ENCODE measurements at places on chromosomes 1 and 21.
A peak's percentile ranks its signal among the peaks of the same experiment; 100 is the strongest.

GRCh38 chr1:160376525-160377131 lies 9.8 kb downstream of the NHLH1 start:
- DNase-seq, result peak; percentile 88

GRCh38 chr1:43302201-43302600 lies 1.4 kb downstream of the TIE1 start:
- DNase-seq, result no peak

DNA sequence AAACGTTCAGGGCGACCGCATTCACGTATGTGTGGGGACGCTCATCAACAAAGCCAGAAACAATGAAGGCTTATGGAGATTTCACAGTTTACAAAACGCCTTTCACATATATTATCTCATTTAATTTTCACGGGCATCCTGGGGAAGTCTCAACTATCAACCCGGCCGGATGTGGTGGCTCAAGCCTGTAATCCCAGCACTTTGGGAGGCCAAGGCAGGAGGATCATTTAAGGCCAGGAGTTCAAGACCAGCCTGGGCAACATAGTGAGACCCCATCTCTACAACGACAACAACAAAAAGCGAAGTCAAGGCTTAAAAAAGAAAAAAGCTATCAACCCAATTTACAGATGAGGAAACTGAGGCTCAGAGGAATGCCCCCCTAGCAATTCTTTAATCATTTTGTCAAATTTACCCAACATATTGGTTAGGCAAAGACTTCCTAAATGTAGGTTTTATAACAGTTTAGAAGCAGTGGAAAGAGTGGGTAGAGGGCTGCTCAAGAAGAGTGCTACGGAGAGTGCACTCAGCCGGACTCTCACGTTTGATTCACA lies 28.3 kb downstream of the SLC66A1 start:
- no peak for DNase-seq

DNA sequence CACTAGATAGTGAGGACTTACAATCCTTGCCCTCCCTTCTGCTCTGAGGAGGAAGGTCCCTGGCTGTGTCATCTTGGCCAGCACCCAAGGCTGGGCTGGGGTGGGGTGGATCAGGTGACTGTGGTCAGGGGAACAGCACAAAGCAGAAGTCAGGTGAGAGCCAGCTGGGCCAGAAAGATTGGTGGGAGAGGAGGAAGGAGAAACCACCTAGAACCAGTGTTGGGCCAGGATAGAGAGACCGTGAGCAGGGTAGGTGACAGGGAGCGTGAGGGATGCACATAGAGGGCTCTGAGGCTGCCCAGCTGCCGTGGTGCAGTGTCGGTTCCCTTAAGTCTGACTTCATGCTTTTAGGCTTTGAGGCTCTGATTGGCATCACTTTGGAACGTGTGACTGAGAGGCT lies 22.7 kb downstream of the NCF2 start:
- no peak for DNase-seq

DNA sequence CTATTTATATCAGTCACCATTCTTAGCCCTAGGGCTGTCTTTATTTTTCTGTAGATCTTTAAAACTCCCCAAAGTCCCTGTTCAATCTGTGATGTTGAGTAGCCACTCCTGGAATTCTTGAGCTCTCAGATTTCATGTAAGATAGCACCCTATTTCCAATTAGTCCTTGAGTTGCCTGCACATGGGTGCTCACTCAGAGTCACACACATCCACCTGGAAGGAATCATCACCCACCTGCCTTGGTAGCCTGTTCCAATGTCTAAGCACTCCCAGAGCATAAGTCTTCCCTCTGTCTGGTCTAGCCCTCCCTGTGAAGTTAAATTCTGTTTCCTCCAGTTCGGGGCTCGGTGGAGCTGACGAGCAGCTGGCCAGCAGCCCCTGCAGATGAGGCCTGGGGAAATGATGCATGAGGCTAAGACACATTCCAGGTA lies 14.7 kb upstream of the ATF3 start:
- no peak for DNase-seq

DNA sequence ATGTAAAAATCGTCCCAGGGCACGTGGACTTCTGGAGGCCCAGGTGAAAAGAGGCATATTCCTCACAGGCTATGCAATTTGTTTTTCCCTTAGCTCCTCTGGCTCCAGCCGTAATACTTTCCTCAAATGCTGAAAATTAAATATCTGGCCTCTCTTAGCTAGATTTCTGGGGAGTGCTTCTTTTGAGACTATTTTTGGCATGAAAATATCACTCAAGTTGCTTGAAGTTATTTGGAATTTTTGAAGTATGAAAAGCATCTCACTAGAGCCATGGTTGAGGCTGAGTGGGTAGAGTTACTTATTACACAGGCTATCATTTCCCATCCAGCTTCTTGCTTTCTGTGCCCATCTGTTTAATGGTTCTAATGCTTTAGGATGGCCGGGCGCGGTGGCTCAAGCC lies 59.7 kb downstream of the MYOM3 start:
- DNase-seq, result no peak
